ENCODE measurements at places on chromosomes 7 and 10.

- DNase-seq: no peak
Observed at GRCh38 chr10:47156873-47157272, 143.1 kb upstream of the GDF10 start.

DNA sequence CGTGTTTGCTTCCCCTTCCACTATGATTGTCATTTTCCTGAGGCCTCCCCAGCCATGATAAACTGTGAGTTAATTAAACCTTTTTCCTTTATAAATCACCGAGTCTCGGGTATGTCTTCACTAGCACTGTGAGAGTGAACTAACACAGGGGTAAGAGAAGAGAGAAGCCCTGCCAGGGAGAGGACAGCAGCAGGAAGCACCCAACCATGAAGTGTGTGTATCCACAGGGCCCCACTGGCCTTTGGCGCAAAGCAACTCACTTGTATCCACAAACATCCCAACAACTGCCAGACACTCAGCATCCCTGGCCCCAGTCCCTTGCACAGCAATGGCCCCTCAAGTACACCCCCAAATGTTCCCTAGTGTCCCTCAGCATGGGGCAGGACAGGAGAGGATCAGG lies 115.1 kb downstream of the MAD1L1 start:
- no peak for DNase-seq

GRCh38 chr7:155840909-155841308 lies 28.6 kb upstream of the SHH start:
- no peak for DNase-seq

DNA sequence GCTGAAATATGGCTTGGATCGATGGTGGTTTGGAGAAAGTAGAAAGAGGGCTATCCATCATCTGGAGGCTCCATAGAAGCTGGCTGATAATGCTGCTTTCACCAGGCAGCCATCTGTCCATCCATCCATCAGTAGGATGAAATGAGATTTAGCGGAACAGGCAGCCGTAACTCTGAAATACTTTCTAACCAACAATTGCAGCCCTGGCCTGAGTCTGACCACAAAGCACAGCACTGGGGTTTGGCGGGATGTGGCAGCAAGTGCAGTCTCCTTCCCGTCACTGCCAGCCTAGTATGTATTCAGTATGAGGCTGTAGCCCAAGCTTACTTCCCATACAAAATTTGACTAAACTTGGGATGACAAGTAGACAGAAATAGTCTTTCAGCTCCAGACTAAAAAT lies 38.0 kb downstream of the R3HCC1L start:
- no peak for DNase-seq

GRCh38 chr7:103380395-103381191 lies 33.1 kb downstream of the PSMC2 start:
- DNase-seq: no peak

GRCh38 chr7:146397141-146397540 lies 280.5 kb downstream of the CNTNAP2 start:
- no peak for DNase-seq
